D721Med (cell line): ENCODE measurements at places on chromosomes 12 and 14.
A peak's percentile ranks its signal among the peaks of the same experiment; 100 is the strongest.

- no peak for DNase-seq
Measured at GRCh38 chr12:1927051-1927680, 8.7 kb upstream of the CACNA2D4 start.

DNA sequence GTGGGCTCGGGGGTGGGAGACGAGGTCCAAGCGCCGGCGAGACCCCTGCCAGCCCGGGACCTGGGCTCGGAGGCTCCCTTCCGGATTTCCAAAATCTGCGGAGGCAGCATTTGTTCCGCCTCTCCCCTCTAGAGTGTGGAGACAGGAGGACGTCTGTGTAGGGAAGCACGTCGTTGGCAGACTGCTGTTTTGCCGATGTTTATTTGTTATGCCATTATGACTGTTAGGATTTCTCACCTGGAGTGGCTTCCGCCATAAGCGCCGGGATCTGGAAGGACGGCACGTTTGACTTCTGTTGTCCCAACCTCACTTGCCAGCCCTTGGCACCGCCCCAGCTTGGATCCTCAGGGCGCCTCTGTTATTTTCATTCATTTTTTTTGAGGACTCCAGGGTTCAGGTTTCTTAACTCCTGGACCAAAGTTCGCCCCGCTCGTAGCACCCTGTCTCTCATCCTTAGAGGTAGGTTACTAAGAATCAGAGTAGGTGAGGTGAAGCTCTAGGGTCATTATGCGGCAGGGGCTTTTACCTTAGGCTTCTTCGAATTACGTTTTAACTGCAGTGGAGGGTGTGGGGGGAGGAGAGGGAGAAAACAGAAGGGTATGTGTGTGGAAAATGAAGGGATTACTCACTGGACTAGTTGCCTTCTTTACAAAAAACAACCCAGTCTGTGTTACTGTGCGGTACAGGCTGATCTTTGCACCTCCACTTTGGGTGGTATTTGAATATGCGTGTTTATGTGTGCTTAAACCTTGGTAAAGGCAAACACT, 547 bp upstream of the PYGL start:
- DNase-seq, result no peak

- no peak for DNase-seq
Measured at GRCh38 chr12:60230056-60230455, 634.2 kb downstream of the SLC16A7 start.

DNA sequence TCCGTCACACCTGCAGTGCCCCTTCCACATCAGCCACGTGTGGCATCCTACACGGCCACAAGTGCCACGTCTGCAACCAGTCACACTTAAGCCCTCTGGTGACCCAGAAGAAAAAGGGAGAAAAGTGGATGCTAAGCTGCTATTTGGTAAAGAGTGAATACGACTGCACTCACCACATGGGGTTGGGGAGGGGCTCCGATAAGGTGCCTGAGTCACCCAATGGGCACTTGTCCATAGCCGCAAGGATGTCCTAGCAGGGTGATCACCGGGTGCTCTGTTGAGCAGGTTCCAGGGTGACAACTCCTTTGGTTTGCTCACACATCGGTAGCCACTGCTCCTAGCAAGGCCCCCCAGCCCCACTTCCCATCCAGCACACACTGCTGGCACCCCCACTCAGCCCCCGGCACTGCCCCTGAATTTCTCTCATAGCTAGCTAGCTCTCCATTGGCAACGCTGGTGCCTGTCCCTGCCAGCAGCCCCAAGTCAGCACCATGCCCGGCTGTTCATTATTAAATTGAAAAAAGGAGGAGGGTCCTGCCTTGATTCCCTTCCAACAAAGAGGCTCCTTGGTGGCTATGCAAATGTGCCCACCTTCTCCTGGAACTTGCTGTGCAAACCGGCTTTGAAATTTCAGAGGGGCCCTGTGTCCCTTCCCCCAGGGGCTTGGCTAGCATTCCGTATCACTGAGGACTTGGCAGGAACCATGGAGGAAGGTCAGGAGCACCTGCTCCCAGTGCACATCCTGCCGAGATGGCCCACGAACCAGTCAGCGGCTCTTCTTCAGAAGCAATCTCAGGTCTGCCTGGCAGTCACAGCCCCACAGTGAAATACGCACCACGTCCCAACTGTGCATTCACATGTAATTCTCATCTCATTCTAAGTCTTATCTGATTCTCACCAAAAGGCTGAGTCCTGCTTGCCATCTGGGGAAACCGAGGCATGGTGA, 227.7 kb upstream of the DIO3 start:
- DNase-seq, result no peak

GRCh38 chr12:56299308-56299852, 750 bp downstream of the CS start:
- DNase-seq, result no peak

DNA sequence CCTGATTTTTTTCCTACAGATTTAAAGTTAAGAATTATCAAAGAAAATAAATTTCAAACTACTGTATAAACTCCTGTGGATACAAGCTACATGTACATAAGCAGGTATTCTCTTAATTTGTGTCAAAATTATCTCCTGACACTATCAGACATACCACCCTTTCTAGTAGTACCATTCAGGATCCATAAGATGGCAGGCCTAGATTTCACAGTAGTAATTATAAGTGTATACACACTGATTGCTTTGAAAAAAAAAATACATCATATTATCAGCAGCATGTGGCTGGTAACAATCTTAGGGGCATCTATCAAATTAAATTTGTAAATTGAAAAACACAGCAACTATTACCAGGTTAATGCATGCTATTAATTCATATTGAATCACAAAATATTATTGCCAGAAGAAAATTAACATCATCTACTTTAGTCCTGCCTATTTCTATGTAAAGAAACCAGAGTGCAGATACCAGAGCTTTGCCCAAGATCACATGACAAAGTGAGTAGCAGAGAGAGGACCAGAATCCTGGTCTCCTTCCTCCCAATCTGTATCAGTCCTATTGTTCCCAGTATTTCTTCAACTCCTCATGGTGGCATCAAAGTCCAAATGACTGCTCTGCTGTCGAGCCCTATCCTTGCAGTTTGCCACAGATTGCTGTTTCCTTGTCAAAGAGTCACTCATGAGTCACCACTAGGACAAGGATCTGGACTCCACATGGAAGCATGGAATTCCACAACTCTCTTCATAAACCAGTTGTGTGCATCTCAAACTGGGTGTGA, 27.7 kb upstream of the CALM1 start:
- no peak for DNase-seq

DNA sequence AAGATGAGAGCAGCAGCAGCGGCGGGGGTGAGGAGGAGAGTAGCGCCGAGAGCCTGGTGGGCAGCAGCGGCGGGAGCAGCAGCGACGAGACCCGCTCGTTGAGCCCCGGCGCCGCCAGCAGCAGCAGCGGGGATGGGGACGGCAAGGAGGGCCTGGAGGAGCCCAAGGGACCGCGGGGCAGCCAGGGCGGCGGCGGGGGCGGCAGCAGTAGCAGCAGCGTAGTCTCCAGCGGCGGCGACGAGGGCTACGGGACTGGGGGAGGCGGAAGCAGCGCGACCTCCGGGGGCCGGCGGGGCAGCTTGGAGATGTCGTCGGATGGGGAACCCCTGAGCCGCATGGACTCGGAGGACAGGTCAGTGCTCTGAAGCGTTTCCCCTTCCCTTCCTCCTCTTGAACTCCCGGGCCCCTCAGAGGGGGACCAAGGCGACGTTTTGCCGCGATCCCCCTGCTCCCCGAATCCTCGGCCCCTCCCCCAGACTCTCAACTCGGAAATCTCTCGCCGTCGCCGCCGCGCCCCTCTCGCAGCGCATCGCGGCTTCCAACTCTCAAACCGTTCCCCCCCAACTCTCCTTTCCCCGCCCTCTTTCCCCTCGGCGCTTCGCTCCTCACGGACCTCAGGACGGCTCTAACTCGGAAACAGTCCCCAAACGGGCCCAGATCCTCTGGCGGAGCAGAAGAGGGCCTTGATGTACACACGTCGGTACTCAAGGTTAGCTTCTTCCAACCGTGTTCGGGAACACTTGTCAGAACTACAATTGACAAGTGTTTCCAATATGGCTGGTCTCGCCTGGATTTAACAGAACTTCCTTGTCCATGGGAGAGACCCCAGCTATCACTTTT, 947 bp downstream of the AEBP2 start:
- no peak for DNase-seq

GRCh38 chr14:71466251-71466650, 466.0 kb upstream of the RGS6 start:
- no peak for DNase-seq

DNA sequence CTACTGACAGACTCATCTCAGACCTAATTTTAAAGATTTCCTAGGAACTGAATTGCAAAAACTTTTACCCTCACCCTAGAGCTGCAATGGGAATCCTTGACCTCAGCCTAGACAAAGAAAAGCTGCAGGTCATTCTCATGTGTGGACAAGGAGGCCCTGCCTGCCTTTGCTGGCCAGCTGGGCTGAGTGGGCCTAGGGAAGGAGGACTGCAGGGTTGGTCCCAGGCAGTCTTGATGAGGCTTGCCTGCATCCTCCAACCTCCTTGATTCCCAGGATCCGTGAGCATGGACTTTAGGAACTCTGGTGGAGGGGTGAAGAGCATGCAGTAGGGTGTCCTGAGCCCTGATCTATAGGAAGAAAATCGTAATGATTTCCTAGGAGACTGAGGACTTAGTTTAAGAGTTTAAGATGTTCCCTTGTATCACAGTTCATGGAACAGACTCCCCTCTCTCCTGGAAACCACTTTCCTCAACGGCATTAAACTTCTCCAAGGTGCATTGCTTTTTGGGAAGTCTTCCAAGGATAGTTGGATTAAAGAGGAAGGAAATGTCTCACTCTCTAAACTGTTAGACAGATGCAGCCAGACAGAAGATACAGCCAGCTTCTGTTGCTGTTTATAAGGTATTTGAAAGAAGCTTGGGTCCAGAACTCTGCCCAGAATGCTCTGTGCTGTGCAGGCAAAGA, 55.4 kb upstream of the DDX11 start:
- DNase-seq, result no peak

- peak; percentile 59 for DNase-seq
Measured at GRCh38 chr12:2291182-2291832, 238.5 kb downstream of the CACNA1C start.

GRCh38 chr12:72273851-72274351, 1.7 kb downstream of the TRHDE start:
- no peak for DNase-seq

GRCh38 chr12:114919479-114919878, 235.5 kb upstream of the TBX3 start:
- DNase-seq, result no peak

GRCh38 chr14:104218361-104219180, 80.2 kb downstream of the KIF26A start:
- no peak for DNase-seq

DNA sequence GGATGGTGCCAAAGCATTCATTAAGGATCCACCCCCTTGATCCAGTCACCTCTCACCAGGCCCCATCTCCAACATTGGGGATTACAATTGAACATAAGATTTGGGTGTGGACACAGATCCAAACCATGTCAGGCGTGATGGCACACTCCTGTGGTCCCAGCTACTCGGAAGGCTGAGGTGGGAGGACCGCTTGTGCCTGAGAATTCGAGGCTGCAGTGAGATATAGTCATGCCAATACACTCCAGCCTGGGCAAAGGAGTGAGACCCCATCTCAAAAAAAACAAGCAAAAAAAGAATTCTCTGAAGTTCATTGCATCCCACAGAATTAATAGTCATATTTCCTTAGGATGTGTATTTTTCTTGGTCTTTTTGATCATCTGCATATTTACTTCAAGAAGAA, 34.9 kb downstream of the ZDHHC17 start:
- DNase-seq, result no peak

DNA sequence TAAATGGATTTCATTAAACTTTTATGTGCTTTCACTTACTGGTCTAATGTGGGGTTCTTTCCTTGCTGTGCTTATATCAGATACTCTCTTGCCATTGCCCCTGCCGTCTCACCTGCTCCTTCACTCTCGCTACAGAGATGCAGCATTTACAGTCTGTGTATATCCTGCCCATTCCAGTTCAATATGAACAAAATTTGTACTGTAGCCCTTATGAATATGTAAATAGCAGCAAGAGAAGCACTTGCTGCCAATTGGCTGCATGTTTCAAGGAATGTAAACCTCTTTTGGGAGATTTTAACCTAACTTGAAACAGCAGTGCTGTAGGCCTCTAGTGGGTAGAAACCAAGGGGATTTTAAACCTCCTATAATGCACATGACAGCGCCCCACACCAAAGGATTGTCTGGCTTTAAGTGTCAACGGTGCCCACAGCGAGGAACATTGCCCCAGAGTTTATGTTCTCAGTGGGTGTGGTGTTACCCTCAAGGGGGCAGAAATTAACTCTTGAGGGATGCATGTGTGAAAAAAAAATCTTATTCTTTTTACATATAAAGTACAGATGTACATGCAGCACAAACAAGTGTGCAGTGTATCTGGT, 19.1 kb downstream of the PCNX1 start:
- no peak for DNase-seq

GRCh38 chr14:81169711-81170103, 51.1 kb downstream of the GTF2A1 start:
- DNase-seq, result no peak

DNA sequence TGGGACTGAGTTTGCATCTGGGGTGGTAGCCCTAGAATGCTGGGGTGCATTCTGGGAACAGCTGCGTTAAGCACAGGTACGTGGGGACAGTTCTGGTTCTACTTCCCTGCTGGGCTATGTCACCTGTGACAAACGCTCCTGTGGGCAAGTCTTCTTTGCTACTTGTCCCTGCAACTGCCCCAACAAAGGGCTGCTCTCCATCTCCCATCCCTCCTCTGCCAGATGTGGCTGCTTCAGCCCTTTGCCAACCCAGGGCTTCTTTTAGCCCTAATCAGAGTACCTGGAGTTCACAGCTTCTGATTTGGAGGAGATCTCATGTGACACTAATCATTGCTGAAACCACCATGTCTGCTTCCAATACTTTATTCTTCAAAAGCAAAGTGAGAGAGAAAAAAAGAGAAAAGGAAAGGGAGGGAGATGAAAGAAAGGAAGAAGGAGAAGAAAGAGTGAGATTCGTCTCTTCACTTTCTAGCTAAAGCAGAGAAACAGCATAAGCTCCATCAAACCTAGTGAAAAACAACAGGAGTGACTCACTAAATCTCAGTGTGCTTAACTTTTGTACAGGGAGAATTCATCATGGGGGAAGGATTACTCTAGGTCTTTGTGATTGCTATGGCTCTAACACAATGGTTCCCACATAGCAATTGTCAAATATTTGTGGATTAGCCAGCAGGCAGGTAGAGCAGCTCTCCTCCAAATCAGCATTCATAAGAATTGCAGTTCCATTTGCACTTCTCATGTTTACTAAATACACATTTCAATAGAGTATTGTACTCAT, 174.8 kb downstream of the LRIG3 start:
- DNase-seq, result no peak

DNA sequence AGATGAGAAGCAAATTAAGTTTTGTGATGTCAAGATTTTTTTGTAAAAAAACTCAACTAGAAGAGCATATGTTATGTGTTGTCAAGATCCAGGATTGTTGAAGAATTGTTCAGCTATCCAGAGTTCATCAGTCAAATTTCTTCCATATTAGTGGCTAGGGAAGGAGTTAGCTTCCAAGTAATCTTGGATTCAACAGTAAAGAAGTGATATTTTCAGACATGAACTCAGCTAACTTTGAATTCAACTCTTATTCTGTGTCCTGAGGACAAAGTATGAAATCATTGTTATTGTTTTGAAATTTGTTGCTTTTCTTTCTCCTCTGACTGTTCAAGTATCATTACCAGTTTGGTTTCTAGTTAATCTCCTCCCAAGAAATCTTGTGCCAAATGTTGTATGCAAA, 589.3 kb upstream of the NOVA1 start:
- no peak for DNase-seq
